Germinal center (tissue), 1 donor: ENCODE measurements at places on chromosomes 11 and 22.

- DNase-seq, result no peak
Observed at GRCh38 chr11:11046781-11047180, 188.9 kb upstream of the ZBED5 start.

GRCh38 chr11:17777738-17778091 is 43.1 kb downstream of the KCNC1 start:
- DNase-seq, result no peak

- DNase-seq, result no peak
Observed at GRCh38 chr11:129315781-129316579, 59.7 kb upstream of the BARX2 start.

- DNase-seq, result no peak
Observed at GRCh38 chr11:129295746-129296145, 79.9 kb upstream of the BARX2 start.

DNA sequence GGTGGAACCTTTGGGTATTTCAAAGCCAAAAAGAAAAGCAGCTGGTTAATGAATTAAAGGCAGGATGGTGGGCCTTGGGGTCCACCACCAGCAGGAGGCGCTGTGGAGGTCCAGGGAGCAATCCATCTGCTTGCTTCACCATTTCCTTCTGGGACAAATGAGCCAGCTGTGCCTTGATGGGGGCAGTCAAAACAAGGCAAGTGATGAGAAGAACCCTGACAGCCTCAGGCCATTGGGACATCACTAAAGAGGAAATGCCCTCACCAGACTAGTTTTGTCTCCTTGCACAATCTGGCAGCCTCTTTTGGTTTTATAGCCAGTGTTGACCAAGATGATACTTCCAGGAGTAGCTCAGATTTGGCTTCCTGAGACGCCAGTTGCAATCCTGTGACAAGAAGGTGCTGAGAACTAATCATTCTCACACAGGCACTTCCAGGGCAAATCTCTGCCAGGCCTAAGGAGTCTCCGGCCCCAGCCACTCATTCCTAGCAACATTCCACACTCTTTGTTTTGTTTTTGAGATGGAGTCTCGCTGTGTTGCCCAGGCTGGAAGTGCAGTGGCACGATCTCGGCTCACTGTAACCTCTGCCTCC is 38.2 kb upstream of the WEE1 start:
- DNase-seq, result peak; percentile 77

DNA sequence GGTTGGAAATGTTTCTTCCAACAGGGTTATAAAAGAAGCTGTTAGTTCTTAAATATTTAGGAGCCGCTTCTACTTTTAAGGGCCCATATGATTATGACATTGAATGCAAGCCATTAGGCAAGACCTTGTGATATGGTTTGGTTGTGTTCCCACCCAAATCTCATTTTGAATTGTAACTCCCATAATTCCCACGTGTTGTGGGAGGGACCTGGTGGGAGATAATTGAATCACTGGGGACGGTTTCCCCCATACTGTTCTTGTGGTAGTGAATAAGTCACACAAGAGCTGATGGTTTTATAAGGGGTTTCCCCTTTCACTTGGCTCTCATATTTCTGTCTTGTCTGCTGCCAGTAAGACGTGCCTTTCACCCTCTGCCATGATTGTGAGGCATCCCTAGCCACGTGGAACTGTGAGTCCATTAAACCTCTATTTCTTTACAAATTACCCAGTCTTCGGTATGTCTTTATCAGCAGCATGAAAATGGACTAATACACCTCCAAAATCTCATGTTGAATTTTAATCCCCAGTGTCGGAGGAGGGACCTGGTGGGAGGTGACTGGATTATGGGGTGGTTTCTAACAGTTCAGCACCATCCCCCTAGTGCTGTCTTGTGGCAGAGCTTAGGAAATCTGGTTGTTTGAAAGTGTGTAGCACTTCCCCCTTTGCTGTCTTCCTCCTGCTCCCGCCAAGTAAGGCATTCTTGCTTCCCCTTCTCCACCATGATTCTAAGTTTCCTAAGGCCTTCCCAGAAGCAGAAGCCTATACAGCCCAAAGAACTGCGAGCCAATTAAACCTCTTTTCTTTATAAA is 4.3 kb downstream of the CD59 start:
- DNase-seq, result no peak

DNA sequence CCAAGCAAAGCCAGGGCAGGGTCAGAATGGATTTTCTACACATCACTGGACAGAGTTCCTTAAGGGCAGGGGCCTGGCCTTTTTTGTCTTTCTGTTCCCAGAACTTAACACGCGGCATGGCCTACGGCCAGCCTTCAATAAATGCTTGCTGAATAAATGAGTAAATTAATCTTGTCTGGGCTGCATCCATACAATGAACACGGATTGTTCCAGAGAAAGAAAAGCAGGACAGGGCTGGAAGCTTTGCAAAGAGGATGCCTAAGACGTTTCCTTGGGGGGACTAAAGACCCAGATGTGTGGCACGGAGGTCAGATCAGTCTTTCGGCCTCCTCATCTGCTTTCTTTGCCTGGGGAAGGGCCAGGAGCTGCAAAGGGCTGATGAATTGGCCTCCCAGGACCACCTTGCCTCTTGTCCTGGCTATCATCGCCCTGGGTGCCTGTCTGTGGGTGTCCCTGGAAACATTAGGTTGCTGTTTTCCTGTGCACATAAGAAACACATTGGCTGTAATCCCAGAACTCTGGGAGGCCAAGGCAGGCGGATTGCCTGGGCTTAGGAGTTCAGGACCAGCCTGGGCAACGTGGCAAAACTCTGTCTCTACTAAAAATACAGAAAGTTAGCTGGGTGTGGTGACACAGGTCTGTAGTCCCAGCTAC is 20.8 kb upstream of the RFPL3 start:
- no peak for DNase-seq

- no peak for DNase-seq
Observed at GRCh38 chr11:14551380-14551779, 31.2 kb upstream of the PSMA1 start.

GRCh38 chr11:293852-294661 is 5.1 kb downstream of the PGGHG start:
- DNase-seq, result no peak

DNA sequence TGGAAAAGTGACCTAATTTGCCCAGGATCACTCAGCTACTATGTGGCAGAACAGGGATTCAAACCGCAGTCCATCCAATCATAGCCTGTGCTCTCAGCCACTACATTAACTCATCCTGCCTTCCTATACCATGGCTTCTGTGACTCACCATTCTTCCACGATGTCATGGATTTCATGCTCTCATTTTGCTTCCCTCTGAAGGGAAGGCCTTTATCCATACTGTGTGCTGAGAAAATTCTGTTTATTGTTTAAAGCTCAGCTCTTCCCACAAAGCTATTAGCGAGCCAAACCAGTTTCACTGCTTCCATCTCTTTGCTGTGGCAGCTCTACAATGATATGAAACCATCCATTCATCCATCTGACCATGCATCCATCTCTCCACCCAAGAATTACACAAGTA is 289.9 kb downstream of the TENM4 start:
- DNase-seq, result no peak

DNA sequence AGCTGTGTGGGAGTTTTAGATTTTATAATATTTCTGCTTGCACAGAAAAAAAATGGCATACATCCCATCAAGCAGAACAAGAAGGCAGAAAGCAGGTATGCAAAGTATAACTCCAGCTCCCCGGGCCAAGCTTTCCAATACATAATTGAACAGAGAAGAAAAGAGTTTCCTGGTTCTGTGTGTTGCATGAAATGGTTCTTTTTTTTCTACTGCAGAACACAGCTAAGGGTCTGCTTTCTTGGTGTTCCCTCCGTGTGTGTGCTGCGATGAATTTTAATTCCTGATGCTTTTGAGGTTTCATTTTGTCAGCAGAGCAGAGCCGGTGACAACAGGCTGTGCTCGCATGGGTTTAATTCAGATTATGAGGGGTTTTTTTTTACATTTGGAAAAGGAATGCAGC is 70.7 kb upstream of the TTC12 start:
- no peak for DNase-seq

DNA sequence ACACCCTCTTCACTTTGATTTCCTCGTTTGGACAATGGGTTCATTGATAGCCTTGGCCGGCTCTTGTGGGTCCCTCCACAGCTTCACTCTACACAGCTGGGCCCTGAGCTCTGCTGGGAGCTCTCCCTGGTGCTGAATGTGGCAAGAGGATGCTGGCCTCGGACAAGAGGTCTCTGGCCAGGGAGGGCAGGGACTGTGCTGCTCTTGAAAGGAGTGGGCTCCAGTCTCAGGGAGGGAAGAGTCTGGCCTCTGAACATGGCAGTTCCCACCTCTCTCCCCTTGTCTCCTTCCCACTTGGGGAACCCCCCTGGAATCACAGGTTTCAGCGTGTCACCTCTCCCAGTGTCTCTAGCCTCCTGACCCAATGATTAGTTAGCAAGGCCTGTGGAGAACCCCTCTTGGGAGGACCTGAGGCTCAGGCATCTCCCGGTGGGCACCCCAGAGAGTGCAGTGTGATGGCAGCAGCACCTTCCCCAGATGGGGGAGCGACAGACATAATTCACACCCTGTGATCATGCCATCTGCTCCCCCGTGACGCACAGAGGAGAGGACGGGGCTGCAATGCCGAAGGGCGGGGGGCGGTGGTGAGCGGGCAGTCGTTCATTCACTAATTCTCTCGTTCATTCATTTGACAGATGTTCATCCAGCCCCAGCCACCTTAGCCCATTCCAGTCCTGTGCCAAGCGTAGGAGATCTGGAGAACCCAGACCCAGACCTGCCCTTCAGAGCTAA is 2.8 kb upstream of the CABP7 start:
- DNase-seq, result no peak

DNA sequence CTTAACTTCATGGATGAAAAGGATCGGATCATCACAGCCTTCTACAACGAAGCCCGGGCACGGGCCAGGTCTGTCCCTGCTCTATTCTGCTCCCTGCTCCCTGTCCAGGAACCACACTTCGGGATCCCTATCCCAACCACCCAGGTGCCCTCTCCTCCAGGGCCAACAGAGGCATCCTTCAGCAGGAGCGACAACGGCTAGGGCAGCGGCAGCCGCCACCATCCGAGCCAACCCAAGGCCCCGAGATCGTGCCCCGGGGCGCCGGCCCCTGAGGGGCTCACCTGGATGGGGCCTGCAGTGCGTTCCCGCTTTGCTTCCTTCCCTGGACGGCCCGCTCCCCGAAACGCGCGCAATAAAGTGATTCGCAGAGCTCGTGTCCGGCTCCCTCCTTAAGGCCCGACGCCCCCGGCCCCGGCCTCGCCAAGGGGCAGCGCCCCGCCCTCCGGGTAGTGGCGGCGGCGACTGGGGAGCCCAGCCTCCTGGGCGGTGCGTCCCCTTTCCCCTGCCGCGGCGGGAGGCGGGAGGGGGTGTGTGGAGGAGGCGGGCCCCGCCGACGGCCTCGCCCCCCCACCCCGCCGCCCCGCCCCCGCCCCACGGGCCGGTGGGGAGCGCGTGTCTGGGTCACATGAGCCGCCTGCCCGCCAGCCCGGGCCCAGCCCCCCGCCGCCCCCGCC is at the start of gene VEGFB:
TSS of gene VEGFB (plus strand) at position 672 of the 674 bp plus-strand sequence. CDS start 250 bp downstream, outside the sequence.
- DNase-seq, result peak; percentile 71

- DNase-seq, result no peak
Observed at GRCh38 chr11:1486054-1486825, at the start of gene MOB2. Gene MOB2 (minus strand): TSS chr11:1486779. CDS start chr11:1486556, 223 bp downstream.
